Central memory CD4-positive, alpha-beta T cell (primary cell): ENCODE measurements at places on chromosomes 1 and 21.

DNA sequence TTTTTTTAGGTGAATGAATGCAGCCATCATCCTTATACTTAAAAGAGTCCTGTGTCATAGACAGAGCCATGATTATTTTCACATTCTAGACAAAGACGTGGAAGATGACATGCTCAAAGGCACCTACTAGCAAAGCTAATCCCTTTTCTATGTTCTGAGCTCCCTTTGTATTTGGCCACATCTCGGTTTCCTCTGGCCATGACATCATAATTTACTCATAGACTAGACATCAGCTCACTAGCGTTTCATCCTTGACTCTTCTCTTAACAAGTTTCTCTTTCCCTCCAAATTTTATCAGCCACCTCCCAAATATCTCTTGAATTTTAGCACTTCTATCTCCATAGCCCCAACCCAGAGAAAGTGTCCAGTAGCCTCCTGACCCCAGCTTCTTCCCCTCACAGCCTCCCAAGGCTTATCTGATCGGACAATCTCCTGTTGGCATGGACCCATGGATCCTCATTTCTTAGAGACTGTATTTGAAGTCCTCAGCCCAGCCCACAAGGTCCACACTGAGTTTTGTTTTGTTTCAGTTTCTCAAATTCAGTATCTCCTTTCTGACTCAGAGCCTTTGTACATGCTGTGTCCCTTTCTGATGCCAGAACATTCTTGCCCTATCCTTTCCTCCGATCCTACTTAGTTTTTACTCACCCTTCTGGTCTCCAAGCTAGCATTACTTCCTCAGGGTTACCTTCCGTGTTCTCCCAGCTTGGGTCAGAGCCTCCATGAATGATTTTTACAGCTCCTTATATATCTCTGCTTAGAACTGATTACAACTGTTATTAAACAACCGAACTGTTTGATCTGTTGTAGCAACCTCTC is 33.0 kb upstream of the EPS8L3 start:
- no peak for DNase-seq

DNA sequence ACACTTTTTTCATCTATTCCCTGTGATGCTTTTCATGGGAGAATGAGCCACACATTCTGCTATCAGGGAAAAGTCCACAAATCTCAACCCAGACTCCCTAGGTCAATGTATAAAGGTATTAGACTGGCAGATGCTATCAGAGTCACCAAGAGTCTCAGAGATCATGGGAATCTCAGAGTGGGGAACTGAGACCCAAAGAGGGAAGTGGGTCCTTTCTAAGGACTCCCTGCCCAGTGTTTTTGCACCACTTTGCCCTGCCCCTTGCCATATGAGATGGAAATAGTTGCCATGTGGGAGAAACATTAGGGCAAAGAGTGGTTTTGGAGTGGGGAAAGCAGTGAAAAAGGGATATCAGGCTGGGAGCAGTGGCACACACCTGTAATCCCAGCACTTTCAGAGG is 19.1 kb upstream of the AZIN2 start:
- DNase-seq, result no peak

- no peak for DNase-seq
These were observed 57.9 kb downstream of the CENPF start for GRCh38 chr1:214660900-214661299.

DNA sequence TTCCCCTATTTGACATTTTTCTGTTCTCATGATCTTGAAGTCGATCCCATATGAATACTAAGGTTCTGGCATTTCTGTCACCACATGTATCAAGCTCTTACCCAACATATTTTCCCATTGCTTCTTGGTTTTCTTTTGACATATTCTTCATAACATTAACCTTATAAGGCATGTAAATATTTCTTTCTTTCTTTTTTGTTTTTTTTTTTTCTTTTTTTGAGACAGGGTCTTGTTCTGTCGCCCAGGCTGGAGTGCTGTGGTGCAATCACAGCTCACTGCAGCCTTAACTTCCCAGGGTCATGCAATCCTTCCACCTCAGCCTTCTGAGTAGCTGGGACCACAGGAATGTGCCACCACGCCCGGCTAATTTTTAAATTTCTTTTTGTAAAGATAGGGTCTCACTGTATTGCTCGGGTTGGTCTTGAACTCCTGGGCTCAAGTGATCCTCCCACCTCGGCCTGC is 33.1 kb upstream of the ERRFI1 start:
- DNase-seq, result no peak

- no peak for DNase-seq
These were observed 548.8 kb downstream of the PTPRU start for GRCh38 chr1:29785137-29785527.

GRCh38 chr1:93668951-93669350 is 12.7 kb downstream of the BCAR3 start:
- no peak for DNase-seq

DNA sequence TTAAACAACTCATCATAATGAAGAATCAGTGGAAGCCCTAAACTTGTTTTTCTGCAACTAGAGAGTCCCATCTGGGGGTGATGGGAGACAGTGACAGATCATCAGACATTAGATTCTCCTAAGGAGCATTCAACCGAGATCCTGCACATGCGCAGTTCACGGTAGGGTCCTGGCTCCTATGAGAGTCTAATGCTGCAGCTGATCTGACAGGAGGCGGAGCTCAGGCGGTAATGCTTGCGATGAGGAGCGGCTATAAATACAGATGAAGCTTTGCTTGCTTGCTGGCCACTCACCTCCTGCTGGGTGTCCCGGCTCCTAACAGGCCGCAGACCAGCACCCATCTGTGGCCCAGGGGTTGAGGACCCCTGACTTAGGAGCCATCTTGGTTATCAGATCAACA is 247.2 kb downstream of the FMN2 start:
- no peak for DNase-seq

DNA sequence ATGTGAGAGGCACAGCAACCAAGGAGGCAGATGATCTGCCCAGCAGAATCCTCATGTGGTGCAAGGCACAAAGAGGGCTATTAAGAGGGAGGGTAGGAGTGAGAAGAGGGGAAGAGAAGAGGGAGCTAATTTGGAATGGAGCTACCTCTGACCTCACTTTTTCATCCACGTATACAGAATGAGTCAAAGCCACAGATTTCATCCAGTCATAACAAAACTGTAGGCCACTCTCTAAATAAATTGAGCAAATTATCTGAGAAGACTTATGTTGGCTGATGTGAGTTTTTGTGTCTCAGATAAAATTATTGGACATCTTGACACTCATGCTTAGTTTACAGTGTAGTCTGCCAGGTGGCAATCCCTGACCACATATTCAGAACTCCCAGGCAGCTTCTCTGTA is 325.6 kb downstream of the TTLL7 start:
- no peak for DNase-seq

DNA sequence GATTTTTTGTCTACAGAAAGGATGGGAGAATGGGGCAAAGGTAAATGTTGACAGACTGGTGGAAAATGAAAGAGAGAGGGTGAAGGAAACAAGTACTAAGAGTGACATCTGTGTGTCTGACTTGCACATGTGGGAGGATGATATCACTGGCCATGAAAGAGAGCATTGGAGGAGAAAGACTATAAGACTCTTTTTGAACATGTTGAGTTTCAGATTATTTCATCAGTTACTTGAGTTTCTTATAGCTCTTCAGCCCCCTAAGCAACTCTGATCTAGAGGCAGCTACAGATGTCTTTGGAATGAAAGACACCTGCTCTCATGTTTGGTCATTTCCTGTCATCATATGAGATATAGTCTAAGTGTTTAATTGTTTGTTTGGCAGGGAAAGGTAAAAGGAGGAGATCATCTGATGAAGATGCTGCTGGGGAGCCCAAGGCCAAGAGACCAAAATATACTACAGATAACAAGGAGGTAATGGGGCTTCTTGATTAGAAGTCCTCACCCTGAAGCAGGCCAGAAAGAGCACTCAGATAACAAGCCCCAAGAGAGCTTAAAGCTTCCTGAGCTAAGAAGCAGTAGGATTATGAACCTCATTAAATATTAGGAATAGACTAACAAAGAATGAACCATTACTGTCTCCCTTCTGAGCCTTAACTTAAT is 4.5 kb downstream of the POLR3C start:
- no peak for DNase-seq

GRCh38 chr1:3250624-3251023 is 181.6 kb downstream of the PRDM16 start:
- no peak for DNase-seq
